Stimulated activated naive CD4-positive, alpha-beta T cell treated with Interleukin-2 at 50 U/mL for 16 hours (primary cell): ENCODE measurements at places on chromosomes 2 and 18.

DNA sequence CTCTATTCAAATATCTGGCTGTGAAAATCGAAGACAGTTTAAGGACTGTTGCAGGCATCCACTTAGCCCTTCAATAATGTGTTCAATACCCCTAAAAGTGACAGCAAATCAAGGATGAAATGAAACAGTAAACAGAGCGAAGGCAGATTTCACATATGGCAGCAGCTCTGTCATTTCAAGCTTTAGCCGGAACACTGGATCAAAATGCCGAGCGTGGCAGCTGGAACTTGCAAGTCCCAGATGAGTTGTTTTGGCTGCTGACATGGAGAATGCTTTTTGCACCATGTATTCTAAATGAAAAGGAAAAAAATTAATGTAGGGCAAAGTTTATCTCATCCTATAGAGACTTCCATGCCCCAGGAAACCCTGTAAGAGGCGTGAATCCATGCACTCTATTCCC is 18.0 kb downstream of the LRRC30 start:
- no peak for DNase-seq

- no peak for DNase-seq
These were observed 79.7 kb downstream of the TMEM17 start for GRCh38 chr2:62426154-62426912.

DNA sequence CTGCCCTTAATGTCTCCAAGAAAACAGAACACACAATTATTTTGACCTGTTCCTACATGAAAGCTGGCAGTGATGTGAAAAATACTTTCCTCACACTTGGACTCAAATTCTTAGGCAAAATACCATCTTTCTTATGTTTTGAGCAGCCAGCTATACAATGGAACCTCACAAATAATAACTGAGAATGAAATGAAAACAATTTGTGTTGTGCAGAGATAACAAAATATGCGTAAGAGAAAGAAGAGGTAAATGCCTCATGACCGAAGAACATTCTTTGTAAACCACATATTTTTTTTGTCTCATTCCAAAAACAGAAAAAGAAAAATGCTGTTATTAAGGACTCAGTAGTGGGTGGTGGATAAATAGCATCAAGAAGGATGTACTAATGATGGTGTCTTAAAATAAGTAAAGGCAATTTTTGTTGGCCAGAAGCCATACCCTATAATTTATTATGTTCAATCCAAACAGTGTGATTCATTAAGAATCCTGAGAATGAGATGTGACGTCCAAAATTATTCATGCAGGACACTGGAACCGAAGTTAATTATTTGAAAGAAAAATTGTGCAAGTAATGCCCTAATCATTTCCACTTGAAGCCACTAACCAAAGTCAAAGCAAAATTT is 193.0 kb upstream of the NETO1 start:
- no peak for DNase-seq

DNA sequence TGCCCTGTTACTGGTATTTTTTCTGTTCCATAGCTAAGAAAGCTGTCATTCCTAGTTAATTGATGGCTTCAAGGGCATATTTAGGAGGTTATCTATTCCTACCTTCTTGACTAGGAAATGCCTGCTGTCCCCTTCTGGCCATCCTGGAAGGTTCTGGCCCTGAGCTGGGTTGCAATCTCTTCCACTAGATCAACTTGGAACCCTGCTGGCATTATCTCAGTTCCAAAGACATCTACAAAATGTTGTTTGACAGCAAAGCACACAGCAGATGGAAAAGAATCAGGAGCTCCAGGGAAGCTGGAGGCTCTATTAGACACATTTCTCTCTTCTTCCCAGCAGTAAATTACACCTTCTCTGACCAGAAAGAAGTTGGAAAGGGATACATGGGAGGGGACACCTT is 192.1 kb downstream of the ARHGAP28 start:
- no peak for DNase-seq

DNA sequence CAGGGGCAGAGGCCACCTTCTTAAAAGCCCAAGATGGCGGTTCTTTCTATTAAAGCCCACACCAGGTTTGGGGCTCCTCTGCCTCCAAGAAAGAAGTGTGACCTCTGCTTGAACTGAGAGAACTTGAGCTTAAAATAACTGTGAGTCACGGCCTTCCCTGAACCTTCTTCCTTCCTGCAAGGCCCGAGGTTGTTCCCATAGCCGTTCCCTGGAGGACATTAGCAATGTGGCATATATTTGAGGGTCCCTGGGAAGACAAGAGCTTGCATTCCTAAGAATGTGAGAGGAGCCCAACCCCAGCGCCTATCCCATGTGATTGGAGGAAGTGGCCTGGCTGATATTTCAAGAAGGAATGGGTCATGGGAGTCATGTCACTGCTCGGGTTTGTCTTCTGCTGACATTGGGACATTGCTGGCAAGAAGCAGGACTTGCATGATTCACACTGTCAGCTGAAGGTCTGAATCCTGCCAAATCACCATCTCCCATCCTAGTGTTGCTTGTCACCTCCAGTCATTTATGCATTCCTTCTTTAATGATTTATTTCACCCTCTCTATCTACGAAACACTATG is 168.1 kb downstream of the TRIB2 start:
- no peak for DNase-seq

DNA sequence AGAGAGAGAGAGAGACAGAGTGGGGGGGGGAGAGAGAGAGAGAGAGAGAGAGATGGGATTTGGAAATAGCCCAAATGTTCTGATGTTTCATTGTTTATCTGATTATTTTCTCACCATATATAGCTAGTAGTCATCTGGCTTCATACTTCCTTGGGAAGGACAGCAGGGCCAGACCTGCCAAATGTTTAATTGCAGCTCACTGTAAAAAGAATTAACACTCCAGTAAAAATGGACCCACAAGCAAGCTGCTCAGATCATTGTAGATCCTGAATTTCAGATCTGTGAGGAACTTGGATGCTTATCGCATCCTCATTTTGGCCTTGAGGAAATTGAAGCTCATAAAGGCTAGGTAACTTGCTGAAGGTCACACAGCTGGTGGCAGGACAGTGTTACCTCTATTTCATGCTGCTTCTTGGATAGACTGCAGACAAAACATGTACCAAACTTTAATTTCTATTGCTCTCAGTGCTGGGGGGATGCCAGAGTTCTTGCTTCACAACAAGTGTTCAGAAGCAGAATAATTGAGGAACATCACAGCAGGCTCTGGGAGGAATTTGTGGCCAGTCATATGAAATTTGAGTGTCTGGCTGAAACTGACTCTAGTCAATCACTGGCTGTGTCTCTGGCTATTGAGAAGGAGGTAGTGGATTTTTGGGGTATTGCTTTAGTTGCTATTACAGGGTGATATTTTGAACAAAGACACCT is 223.5 kb downstream of the PIK3C3 start:
- DNase-seq: no peak

- no peak for DNase-seq
These were observed 52.8 kb downstream of the FAM178B start for GRCh38 chr2:96933305-96934181.
